Activated CD4-positive, alpha-beta T cell treated with anti-CD3 and anti-CD28 coated beads, Interleukin-2, Interleukin-4, amounts not matched to agents 100 ng/mL and 50 ng/mL, durations not matched to agents 16 hours and 8 hours (primary cell): ENCODE measurements at places on chromosomes 5 and 9.
A peak's percentile ranks its signal among the peaks of the same experiment; 100 is the strongest.

DNA sequence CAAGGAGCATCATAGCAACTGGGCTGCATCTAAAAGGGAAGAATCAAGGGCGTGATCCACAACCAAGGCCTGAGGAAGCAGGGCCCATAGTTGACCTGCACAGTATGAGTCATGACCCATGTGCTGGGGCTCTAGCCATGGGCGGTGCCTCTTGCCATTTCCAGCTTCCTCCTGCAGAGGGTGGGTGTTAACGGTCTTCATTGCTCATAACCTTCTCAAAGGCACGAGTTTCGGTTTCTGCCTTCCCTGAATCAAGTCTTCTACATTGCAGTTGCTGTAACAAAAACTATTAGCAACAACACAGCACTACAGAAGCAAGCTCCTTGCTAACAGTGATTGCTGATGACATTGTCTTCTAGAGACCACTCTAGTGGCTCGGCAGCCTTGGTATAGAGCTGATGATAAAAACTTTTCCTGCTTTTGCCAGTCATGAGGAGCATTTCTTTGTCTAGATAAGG is 66.9 kb downstream of the CTSL start:
- DNase-seq, result peak; percentile 84

- no peak for DNase-seq
Observed at GRCh38 chr9:15524845-15525455, 14.2 kb upstream of the PSIP1 start.

DNA sequence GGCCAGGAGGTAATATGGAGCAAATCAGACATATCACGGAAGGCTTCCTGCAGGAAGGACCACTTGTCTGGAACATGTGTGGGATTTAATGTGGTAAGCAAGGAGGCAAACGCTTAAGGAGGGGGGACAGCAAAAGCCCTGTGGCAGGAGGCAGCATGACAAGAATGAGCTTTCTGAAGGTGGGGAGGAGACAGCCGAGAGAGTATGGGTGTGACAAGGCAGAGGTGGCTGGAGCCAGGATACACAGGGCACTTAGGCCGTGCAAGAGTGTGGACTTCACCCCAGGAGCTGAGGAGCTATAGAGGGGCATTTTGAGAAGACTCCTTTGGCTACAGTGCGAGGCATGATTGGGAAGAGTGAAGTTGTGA is 14.4 kb upstream of the S1PR3 start:
- DNase-seq, result no peak

- no peak for DNase-seq
Observed at GRCh38 chr9:93139365-93140182, 5.5 kb upstream of the NINJ1 start.

- DNase-seq, result no peak
Observed at GRCh38 chr5:66720780-66721179, 124.6 kb downstream of the MAST4 start.

- DNase-seq, result no peak
Observed at GRCh38 chr9:90025816-90026215, 421.0 kb downstream of the GADD45G start.

- no peak for DNase-seq
Observed at GRCh38 chr5:161471211-161471950, 75.1 kb downstream of the GABRB2 start.

DNA sequence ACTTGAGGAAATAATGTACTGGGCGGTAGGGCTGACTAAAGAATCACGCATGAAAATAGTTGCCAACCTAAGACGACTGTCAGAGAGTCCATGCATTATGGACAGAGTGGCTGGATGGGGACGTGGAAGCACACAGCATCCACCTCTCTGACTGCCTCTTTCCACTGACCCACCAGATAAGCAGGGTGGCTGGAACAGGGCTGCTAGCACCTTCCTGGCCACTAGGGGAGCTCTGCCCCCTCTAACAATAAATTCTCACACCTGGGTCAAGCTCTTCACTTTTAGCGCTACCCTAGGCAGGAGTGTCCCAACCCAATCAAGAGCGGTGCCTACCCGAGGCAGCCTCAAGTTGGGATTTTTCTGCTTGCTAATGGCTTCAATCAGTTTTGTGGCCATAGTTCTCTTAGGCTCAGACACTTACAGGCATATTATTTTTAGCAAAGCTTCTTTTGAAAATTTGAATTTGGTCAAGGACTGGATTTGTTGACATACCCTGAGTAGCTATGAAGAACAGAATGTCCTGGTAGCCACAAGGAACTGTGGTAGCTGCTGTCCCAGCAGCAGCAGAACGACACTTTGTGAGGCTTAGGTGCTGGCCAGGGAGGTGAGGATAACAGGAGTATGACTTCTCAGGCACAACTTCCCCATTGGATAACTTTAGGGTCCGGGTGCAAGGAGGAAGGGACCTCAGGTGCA is 6.9 kb upstream of the TPM2 start:
- DNase-seq, result peak; percentile 52

GRCh38 chr5:90326995-90327394 is 82.6 kb downstream of the CETN3 start:
- DNase-seq, result no peak

DNA sequence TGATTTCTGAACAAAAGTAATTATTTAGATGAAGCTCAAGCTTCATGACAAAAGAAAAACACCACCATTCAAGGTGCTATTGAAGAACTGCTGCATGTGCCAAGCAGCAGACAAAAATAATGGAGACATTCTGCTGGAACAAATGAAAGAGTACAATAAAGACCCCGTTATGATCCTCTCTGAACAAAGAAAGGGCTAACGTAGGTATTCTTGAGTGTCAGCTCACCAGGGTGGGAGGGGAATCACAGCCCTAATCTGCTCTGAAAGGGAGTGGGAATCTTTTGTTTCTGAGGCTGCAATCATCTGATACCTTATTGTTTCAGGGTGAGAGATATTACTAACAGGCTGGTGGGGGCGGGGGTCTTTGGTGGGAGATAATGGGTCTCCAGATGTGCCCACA is 15.4 kb downstream of the CEMIP2 start:
- DNase-seq, result no peak

DNA sequence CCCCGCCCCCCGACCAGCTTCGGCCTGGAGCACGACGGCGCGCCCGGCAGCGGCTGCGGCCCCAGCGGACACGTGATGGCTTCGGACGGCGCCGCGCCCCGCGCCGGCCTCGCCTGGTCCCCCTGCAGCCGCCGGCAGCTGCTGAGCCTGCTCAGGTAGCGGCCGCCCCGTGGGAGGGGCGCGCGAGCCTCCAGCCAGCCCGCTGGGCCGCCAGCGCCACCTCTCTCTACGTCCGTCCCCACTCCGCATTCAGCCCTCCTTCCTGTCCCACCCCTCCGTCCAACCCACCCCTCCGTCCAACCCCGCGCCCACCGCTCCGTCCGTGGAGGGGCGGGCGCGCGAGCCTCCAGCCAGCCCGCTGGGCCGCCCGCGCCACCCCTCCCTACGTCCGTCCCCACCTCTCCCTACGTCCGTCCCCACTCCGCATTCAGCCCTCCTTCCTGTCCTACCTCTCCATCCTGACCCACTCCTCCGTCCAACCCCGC is 6.5 kb downstream of the ADAMTS13 start:
- no peak for DNase-seq

GRCh38 chr5:92599217-92599810 is 981.7 kb downstream of the NR2F1-AS1 start:
- DNase-seq, result no peak

DNA sequence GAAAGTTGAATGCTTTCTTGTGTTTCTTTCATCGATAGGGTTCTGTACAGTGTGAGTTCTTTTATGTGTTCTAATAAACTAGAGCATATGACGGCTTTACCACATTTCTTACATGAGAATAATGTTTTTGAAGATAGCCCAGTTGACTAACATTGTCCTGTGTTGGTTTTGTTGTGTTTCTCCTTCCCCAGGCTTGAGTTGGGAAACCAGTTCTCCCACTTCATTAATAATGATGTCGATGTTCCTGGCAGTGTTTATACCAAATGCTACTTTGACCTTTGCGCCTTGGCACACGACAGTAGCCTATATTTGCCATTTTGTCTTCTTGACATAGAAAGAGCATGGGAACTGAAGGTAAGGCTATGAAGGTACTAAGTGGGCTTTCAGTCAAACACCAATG is 14.4 kb upstream of the ZNF782 start:
- DNase-seq, result no peak

- no peak for DNase-seq
Observed at GRCh38 chr9:109304347-109304746, 16.5 kb downstream of the EPB41L4B start.

- DNase-seq, result no peak
Observed at GRCh38 chr5:167051402-167051768, 1240.1 kb upstream of the WWC1 start.

- no peak for DNase-seq
Observed at GRCh38 chr5:150033334-150033733, 32.8 kb downstream of the HMGXB3 start.

DNA sequence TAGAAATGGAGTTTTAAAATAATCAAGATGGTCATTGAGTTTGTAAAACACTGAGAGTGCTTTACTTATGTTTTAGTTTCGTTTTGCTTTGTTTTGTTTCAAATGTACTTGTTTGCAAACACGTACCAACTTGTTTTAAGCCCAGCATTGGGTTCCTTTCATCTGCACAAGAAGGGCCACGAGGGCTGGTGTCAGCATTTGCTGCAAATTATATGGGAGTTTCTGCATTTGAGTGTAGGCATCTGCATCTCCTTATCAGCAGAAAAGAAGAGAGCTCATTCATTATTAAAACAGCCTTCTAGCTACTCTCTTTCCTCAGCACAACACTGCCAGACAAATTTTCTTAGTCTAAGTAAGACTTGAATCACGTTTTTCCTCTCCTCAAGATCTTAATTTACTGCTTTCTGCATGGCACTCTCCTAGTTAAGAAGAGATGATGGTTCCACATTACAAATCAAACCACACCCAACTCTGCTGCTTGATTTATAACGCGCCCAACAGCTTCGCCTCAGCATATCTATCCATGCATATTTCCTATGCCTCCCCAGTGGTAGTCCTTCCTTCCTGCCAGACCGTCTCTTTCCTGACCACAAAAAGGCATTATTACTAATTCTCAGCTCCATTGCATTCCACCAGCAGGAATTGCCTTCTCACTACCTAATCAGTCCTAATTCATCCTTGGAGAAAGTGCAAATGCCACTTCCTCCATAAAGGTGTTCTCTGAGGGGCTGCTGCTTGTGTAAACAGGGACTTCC is 95.2 kb upstream of the CAST start:
- no peak for DNase-seq

DNA sequence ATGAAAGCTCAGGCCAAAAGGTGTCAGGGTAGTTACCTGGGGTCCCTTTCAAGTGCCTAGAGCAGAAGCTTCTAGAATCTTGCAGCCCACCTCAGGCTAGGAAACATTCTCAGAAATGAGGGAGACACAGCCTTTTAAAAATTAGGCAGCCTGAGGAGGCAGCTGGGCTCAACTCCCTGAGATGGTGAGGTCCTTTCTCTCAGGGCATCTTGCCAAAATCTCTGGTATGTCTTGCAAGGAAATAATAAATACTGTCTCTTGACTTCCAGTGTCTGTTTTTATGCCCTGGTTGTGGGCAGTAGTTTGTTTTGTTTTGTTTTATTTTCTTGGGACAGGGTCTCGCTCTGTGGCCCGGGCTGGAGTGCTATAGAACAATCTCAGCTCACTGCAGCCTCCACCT is 100.9 kb upstream of the APC start:
- no peak for DNase-seq

- no peak for DNase-seq
Observed at GRCh38 chr9:4997196-4997595, 12.1 kb downstream of the JAK2 start.

DNA sequence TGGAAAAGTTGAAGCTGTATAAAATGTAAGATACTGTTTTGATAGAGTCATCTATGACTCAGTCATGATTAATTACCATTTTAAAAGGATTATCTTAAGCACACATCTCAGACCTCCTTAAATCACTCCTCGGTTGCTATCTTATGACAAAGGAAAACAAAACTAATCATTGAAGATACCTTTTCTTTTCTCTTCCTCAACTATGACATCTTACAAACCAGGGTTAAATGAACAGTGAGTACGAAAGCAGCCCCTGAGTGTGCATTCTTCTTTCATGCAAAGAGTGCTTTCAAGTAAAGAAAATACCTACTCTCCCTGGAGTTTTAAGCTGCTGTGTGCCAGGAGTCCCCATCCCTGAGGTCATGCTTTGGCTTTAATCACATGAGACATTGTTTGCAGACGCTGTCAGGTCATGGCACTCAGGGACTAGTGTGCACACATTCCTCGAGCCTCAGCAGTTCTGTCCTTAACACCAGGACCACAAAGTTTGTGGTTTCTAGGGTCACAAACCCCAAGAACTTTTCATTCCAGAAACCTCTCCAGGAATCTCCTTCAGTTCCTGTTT is 86.7 kb upstream of the ICE1 start:
- no peak for DNase-seq

DNA sequence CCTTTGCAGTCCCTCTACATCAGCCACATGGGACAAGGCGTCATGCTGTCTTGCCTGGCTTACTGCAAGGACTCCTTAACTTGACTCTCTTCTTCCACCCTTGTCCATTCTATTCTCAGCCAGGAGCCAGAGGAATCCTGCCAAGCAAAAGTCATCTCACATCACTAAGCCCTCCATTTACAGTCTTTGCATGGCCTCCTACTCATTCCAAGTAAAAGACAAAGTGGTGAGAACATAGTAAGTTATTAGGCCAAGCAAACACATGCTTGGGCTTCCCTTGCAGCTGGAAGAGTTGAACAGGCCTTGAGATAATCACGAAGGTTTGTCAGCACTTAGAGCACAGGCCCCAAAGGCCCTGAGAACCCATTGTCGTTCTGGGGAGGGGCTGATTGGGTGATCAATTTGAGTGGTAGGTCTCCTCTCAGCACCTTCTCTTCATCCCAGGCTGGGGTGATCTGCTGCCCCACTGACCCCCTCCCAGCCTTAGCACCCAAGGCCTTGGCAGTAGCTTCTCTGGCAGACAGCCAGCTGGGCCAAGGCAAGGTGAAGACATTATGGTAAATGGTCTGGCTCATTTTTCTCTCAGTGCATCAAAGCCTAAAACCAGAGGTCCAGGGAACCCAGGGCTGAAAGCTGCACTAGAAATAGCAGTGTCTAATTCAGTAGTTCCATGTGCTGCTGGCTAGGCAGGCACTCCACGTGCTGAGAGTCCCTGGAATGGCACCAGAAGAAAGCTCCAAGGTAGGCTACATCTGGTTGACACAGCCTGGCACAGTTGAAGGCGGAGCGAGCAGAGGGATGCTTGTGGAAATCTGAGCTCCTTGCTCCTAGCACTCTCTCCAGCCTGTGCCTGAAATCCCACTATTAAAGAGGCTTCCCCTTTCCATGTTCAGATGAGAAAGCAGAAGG is 121.4 kb downstream of the ASTN2 start:
- no peak for DNase-seq

DNA sequence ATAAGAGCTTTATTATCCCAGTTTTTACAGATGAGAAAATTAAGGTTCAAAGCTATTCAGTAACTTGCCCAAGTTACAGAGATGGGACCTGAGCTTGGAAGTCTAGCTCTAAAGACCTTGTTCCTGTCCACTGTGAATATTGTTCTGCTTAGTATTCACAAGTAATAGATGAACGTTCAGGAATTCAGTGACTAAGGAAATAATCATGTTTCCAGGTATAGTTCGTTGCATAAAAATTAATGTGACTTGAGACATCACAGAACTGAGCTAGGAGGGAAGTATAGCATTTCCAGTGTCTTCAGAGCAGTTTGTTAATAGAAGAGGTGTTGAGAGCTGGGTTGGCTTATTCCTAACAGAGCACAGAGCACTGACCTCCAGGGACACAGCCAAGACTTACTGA is 136.1 kb downstream of the FGF1 start:
- no peak for DNase-seq

- DNase-seq, result no peak
Observed at GRCh38 chr9:91301161-91301560, 60.6 kb downstream of the AUH start.
